Natural killer cell treated with Interleukin-12 subunit alpha and Interleukin-12 subunit beta and Interleukin-15 and Interleukin-18, amount 100 ng/mL, for 72 hours (primary cell): ENCODE measurements at places on chromosomes 4 and X. TPM values are rescaled to one million over a fixed set of nuclear protein-coding genes. Genes with fewer than 3 reads are reported as not detected.

DNA sequence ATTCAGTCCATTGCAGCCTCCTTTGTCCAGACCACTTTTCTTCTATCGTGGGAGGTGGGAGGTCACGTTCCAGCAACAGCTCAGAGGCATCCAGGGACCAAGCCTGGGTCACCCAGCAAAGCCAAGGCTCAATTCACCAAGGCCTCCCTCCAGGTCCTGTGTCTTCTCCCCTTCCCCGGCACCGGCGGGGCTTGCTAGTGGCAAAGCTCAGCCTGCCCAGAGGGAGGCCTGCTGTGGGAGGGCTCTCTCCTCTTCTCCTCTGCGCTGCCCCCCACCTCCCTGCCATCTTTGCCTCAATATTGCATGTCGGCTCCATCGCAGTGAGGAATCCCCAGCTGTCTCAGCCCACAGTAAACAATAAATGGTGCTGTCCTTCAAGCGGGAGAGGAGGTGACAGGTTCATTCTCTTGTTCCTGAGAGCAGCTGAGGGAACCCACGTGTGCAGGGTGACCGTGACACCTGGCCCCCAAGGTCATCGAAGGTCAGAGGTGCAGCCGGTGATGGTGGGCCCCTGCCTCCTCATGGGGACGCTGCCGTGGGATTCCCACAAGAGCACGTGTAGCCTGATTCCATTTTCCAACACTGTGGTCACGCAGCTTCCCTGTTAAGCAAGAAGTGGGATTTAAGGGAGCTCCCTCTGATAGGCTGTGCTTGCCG is 111.5 kb upstream of the PSAPL1 start:
- no peak overlapping the region for H3K4me3 ChIP-seq
- no peaks in the 10 kb centered on the region for H3K36me3 ChIP-seq

DNA sequence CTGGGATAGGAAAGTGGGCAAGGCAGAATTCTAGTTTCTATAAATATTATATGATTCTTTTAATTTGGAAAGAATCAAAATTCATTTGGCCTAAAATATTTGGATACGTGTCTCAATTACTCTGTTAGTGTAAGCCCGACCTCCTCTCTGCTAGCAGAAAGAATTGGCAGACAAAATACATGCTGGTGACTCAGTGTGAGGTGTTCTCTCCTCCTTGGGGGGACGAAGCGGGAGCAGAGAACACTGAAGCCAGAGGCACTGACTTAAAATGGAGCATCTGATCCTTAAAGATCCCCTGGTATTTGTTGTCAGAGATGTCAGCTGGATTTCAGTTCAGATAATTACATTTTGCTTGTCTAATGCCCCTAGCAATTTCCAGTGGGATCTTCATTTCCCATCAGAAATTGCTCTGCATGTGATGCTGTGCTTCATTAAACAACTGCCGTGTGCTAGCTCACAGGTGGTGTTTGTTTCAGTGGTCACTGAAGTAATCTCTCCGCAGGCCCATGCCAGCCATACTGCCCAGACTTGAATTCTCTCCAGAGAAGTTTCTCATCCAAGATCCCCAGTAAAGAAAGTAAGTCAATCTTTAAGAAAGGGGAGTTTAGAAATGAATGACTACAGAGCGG is 188.7 kb upstream of the TLL1 start:
- H3K36me3 ChIP-seq: no peaks in the 10 kb centered on the region
- H3K4me1 ChIP-seq: no peaks in the 10 kb centered on the region
- H3K4me3 ChIP-seq: no peak overlapping the region
- H3K27ac ChIP-seq: no peak overlapping the region

DNA sequence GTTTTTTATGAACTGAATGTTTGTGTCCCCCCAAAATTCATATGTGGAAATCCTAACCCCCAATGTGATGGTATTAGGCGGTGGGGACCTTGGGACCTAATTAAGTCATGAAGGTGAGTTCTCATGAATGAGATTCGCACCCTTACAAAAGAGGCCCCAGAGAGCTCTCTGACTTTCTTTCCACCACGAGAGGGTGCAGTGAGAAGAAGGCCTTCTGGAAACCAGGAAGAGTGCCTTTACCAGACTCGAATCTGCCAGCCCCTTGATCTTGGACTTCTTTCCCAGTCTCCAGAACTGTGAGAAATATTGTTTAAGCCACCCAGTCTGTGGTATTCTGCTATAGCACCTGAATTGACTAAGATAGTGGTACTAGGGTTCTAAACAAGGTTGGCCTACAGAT is 40.8 kb downstream of the STK26 start:
- no peak overlapping the region for H3K4me3 ChIP-seq
- no peak overlapping the region for H3K27ac ChIP-seq
- H3K27me3 ChIP-seq: no peaks in the 10 kb centered on the region
- peaks cover 5% of the 10 kb centered on the region for H3K36me3 ChIP-seq
- no peak for DNase-seq

GRCh38 chrX:78950009-78950835 is 5.0 kb downstream of the P2RY10 start:
- DNase-seq: no peak
- peak overlapping the region; percentile 37 for H3K27ac ChIP-seq
- peaks cover 27% of the 10 kb centered on the region for H3K4me1 ChIP-seq
- peak overlapping the region; percentile 92 for H3K4me3 ChIP-seq

- H3K36me3 ChIP-seq: peaks cover 5% of the 10 kb centered on the region
- DNase-seq: no peak
- H3K4me1 ChIP-seq: peaks cover 32% of the 10 kb centered on the region
- H3K27me3 ChIP-seq: no peaks in the 10 kb centered on the region
- H3K27ac ChIP-seq: peak overlapping the region; percentile 22
Measured at GRCh38 chr4:10951306-10951705, 266.7 kb upstream of the CLNK start.

- no peaks in the 10 kb centered on the region for H3K4me1 ChIP-seq
- no peak for DNase-seq
- H3K27me3 ChIP-seq: peaks cover 3% of the 10 kb centered on the region
- H3K4me3 ChIP-seq: no peak overlapping the region
- no peak overlapping the region for H3K27ac ChIP-seq
- H3K36me3 ChIP-seq: peaks cover 6% of the 10 kb centered on the region
Measured at GRCh38 chr4:100360211-100360610, 157.6 kb downstream of the EMCN start.

GRCh38 chr4:6196871-6197270 is 3.5 kb downstream of the JAKMIP1 start:
- H3K4me3 ChIP-seq: peak overlapping the region; percentile 93
- DNase-seq: no peak
- peaks cover 22% of the 10 kb centered on the region for H3K27me3 ChIP-seq
- peaks cover 63% of the 10 kb centered on the region for H3K4me1 ChIP-seq
- H3K27ac ChIP-seq: peak overlapping the region; percentile 97

DNA sequence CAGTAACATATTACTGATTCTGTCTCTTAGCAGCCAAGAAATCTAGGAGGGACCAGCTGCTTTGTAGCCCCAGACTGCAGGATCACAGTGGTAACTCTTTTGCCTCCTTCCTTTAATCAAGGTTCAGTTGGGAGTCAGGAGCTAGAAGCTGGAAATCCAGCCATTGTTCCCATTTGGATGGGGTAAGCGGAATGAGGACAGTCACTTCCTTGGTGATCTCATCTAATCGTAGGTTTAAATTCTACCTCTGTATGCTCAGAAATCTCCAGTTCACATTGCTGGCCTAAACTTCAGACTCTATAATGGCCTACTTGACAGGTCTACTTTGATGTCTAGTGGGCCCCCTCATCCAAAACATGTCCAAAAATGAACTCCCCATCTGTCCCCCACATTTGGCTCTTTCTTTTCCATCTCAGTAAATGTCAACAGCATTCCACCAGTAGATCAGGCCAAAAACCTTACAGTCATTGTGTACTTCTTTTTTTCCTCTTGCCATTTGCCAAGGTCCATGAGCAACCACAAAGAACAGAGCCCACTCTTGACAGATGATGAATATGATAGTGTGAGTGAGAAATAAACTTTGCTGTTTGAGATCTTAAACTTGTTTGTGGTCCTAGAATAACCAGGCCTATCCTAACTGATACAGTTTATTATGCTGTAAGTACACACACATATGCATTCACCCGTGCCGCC is 40.1 kb downstream of the WWC2 start:
- H3K27me3 ChIP-seq: peaks cover 7% of the 10 kb centered on the region
- H3K36me3 ChIP-seq: no peaks in the 10 kb centered on the region
- H3K4me1 ChIP-seq: peaks cover 12% of the 10 kb centered on the region
- H3K27ac ChIP-seq: no peak overlapping the region
- DNase-seq: no peak

GRCh38 chrX:107522901-107523300 is 73.4 kb downstream of the FRMPD3 start:
- DNase-seq: no peak
- H3K36me3 ChIP-seq: no peaks in the 10 kb centered on the region
- H3K4me1 ChIP-seq: peaks cover 2% of the 10 kb centered on the region
- peaks cover 6% of the 10 kb centered on the region for H3K27me3 ChIP-seq
- H3K27ac ChIP-seq: no peak overlapping the region
- H3K4me3 ChIP-seq: no peak overlapping the region

ADH1A gene
- not detected for total RNA-seq

CFAP99 gene
- total RNA-seq: not detected

GCNA gene
- total RNA-seq: 5.5 TPM
